Activated naive CD4-positive, alpha-beta T cell treated with Interleukin-2 at 50 U/mL for 16 hours (primary cell): ENCODE measurements at places on chromosomes 4 and X.

- DNase-seq: no peak
These were observed 213.1 kb downstream of the UGT8 start for GRCh38 chr4:114811564-114812301.

GRCh38 chr4:134018846-134019245, 182.7 kb downstream of the PABPC4L start:
- DNase-seq: no peak

- DNase-seq: no peak
These were observed 273.6 kb downstream of the TRAM1L1 start for GRCh38 chr4:116811730-116812129.

GRCh38 chr4:78568640-78569305, 17.2 kb downstream of the ANXA3 start:
- no peak for DNase-seq

GRCh38 chr4:25346913-25347312, 30.1 kb upstream of the ANAPC4 start:
- DNase-seq: no peak
